ENCODE measurements at places on chromosomes 16 and 17.

GRCh38 chr17:82245134-82246039, 16.5 kb downstream of the SLC16A3 start:
- no peak for ATAC-seq

DNA sequence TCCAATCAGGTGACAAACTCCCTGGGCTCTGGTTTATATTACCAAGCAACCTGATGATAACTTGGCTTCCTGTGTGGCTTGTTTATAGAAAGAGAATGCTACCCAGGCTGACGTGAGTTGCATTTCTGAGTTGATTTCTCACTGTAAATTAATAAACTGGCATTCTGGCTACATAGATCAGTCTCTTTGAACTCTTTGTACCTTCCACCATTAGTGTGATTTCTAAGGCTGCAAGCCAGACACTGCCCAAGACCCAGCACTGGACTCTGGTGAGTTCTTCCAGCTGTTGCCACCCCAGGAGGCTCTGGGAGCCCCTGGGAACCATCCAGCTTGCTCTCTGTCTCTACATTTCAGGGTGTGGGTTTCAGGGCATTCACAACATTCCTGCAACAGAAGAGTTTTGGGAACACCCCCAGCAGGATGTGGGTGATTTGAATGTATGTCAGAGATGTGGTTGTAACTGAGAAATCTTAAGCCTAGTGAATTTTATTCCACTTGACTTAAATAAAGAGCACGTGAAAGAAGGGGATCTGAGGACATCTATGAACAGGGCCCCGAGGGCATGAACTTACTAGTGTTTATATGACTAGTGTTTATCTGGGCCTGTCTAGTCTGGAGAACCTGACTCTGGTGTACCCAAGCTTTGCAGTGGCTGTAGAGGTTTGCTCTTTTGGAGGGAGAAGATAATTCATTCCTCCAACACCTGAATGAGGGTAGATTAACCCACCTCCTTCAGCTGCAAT, 30.3 kb upstream of the LRRC37A start:
- ATAC-seq = no peak

DNA sequence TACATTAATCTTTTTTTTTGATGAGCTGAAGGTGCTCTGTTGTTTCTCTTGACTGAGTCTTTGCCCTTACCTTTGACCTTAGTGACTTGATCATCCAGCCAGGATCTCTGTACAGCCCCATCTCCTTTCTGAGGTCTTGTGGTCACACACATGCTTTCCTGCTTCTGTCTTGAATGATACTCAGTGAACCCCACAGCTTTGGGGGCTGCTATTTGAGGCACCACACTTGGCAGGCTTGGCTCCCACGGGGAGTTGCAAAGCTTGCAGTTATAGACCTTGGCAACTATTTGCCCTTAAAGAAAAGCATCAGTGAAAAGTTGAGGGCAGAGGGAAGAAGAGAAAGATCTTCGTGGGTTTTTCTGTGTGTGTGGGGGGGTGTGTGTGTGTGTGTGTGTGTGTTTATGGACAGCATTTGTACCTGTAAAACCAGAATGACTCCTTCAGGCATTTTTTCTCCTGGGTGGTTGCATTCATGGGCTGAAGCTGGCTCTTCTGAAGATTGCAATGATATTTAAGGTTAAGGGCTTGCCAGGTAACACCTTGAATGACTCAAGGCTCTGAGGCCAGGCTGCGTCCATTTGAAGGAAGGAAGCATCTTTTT, 101.6 kb downstream of the MSI2 start:
- ATAC-seq = no peak

- no peak for ATAC-seq
Measured at GRCh38 chr16:8890549-8890921, 8.4 kb downstream of the LITAFD start.

DNA sequence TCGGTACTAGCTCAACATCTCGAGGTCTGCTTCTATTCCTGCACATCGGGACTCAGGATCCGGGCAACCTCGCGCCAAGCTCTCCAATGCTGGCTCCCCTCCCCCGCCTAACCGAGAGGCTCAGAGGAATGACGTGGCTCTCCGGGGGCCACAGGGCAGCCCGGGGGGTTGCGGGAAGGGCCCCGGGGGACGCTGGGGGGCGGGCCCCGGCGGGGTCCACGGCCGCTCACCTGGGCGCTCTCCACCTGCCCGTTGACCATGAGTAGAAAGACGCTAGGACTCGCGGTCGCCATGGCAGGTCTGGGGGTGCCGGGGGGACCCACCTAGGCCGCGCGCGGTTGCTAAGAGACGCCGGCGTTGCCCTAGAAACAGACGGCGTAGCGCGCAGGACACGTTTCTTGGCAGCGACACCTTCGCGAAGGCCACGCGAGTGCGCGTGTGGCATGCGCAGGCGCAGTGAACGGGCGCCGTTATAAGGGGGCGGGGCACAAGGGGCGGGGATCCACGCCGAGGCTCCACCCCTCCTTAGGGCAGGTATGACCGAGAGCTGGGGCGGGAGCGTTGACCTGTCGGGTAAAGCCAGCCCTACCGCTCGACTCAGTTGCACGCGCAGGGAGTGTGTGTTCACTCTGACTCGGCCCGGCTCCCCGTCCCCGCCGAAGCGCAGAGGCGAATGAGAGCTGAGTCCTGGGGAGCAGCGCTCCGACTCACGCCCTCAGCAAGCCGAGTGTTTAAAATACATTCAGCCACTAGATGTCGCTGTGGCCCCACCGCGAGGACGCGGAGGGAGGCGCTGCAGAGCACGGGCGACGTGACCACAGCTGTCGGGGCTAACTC, at the start of gene B9D1:
Gene B9D1, minus strand, starts transcription at position 447 of the 837 bp plus-strand sequence. Its CDS starts 154 bp downstream, at position 293.
- ATAC-seq = peak; percentile 85

- no peak for ATAC-seq
Measured at GRCh38 chr17:80717720-80718083, 173.1 kb downstream of the RPTOR start.

DNA sequence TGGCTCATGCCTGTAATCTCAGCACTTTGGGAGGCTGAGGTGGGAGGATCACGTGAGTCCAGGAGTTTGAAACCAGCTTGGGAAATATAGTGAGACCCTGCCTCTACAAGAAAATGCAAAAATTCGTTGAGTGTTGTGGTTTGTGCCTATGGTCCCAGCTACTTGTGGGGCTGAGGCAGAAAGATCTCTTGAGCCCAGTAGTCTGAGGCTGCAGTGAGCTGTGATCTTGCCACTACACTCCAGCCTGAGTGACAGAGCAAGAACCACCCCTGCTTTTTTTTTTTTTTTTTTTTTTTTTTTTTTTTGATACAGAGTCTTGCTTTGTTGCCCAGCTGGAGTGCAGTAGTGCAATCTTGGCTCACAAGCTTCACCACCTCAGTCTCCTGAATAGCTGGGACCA, 34.0 kb downstream of the ITGB3 start:
- no peak for ATAC-seq

DNA sequence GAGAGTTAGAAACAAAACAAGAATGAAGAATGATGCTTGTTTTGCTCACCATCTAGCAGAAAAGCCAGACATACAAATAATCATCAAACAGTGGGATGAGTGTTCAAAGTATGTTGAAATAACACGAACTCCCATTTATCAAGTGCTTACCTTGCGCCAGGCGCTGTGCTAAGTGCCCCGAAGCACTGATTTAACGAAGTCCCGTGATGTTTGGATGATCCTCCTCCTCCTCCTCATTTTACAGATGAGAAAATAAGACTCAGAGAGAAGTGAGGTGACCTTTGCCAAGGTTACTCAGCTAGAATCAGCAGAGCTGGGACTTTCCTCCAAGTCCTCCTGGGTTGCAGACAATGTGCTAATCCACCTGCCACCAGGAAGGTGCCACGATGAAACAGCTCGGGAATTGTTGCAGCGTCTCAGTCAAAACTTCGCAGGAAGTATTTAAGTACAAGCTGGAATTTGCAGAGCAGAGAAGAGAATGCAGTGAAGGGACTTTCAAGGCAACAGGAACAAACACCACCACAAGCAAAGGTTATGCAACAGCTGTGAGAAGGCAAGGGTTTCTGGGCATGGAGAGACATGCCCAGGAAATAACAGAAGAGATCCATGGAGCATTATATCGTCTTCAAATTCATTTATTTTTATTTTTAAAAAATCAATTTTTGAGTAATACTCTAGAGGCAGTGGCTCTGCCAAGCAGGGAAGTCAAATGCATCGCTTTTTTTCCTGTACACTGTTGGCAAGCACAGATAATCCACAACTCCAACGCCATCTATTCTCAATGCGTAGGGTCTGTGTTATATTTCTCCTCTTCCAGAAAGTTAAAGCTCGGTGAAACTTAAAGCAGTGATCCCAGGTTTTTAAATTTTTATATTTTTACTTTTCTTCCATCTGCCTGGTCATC, 11.1 kb downstream of the PRCD start:
- ATAC-seq = no peak

- no peak for ATAC-seq
Measured at GRCh38 chr17:55549140-55549539, 37.9 kb upstream of the SMIM36 start.

DNA sequence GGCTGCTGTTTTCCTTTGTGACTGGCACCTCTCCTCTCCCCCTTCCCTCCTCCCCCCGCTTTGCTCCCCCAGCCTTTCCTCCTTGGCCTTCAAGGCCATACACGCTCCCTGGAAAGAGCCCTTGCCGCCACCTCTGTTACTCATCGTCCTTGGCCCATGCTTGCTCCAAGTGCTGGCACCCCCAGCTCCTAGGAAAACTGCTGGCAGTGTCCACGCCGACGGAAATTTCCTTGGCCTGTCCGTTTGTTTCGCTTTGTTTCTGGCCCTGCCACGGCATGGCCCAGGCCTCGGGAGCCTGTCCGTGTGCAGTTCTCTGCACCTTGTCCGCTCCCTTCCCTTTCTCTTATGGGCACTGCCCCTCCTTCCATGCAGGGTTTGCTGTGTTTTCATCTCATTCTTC, 18.0 kb downstream of the CA5A start:
- no peak for ATAC-seq

DNA sequence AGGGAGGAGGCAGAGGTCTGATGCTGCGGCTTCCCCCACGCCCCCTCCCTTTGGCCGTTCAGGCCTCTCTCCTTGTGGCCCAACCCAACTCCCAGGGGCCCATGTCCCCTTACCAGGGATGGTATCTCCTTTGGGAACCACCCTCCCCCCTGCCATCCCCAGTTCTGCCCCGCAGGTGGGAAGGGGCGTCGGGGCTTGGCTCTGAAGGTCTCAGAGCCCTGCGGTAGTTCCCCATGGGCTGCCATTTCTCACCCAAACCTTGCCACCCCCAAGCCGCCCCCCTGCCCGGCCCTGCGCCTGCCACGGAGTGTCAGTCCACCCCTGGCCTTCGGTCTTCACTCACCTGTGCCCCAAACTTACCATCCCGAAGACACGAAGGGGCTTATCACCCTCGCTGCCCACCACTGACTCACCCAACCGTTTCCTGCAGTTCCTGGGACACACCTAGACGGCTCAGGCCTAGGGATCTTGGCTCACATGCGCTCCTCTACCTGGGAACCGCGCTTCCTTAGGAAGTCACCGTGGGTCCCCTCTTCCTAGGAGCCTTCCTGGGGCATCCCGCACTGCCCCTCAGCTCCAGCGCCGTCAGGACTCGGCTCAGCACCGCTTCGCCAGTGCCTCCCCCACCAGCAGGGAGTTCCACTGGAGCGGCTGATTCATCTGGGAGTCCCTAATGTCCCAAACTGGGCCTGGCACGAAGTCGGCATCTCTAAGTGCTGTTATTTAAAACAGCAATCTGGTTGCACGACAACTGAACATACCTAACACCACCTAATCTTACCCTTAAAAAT, 1.1 kb upstream of the DOC2A start:
- ATAC-seq = no peak

DNA sequence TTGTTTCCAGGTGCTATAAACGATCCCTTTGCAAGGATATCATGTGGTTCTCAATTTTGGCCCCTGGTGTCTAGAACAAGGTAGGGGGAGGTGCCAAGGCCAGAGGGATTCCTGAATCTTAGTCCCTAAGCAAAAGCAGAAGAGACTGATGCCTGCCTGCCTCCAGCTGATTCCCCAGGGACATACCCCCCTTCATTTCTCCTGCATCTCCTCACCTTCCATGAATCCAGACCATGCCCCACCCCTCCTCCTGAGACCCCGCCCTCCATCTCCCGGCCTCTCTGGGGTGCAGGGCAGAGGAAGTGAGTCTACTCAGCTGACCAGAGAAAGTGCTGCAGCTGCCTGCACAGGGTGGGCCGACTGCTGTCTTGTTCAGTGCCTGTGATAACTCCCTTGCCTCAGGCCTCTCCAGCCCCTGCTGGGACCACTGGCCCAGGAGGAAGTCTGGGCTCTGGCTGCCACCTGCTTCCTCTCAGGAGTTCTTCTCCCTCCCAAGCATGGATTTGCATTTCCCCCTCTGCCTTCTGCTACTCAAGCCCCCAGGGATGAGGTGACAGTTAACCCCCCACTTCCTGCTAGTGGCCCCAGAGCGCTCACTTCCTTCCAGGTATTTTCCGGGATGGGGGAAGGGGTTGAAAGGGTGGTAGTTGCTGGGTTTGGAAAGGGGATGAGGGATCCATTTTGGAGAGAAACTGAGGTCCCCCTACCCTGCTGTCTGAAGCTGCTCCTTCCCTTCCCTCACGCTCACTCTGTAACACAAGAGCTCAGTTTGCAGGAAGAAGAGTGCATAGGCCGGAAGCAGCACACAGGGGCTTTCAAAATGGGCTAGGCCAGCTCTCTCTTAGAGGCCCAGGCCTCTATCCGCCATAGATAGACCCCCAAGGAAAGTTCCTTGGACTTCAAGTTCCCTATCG, 10.5 kb upstream of the TSPOAP1 start:
- ATAC-seq = peak; percentile 18

- no peak for ATAC-seq
Measured at GRCh38 chr17:77240976-77241375, 100.2 kb downstream of the SEC14L1 start.

- ATAC-seq = no peak
Measured at GRCh38 chr17:80316431-80316830, 55.8 kb downstream of the RNF213 start.

GRCh38 chr17:78781104-78781892, 775 bp downstream of the CYTH1 start:
- peak; percentile 17 for ATAC-seq

DNA sequence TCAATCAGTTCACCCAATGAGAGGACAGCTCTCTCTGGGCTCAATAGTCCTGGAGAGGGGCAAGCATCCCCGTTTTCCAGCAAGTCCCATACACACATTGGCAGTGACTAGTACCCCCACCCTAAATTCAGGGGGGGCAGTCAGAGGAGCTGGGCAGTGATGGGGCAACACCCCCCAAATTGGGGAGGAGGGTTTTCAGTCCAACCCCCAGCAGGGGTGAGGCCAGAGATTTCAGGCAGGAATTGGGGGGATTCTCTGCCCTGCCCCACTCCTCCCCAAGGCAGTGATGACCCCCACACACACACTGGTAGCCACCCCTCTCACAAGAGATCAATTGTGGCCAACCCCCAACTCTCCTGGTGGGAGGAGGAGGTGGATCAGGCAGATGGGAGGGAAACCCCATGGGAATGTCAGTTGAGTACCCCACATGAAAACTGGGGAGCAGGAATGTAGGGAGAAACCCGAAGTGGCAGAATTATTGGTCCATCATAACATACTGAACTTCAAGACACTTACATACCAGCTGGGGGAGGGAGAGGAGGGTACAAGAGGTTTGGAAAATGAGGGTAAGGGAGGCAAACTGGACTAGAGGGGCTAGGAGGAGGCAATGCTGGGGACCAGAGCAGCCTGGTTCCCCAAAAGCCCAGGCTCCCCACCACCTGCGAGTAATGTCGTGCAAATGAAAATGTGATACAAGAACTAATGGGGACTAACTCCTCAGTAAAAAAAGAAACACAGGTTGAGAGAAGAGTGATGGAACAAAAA, 3.1 kb downstream of the VAMP2 start:
- no peak for ATAC-seq

All from activated CD4-positive, CD25-positive, alpha-beta regulatory T cell treated with anti-CD3 and anti-CD28 coated beads, Interleukin-2, amount 50 U/mL, for 24 hours (primary cell).